NCI-H446 treated with DMSO at 0.1 percent for 48 hours (cell line): ENCODE measurements at places on chromosomes 6 and 20.
A peak's percentile ranks its signal among the peaks of the same experiment; 100 is the strongest.

GRCh38 chr20:49945701-49946477 is 9.7 kb downstream of the RNF114 start:
- DNase-seq: no peak

DNA sequence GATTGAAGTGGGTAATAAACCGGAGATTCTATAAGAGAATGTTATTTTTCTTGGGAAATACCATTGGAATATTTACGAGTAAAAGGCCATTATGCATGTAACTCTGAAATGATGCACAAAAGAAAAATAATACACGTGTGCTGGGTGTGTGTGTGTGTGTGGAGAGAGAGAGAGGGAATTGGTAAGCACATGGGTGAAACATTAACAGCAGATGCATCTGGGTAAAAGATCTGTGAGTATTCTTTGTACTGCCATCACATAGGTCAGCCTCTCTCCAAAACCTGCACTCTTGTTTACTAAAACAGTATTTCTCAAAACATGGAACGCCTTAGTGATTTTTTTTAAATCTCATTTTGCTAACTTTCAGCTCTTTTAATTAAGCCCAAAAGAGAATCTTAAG is 28.9 kb downstream of the EYA2 start:
- no peak for DNase-seq

- DNase-seq: no peak
These were observed 114.3 kb upstream of the PLEKHG1 start for GRCh38 chr6:150485161-150485958.

DNA sequence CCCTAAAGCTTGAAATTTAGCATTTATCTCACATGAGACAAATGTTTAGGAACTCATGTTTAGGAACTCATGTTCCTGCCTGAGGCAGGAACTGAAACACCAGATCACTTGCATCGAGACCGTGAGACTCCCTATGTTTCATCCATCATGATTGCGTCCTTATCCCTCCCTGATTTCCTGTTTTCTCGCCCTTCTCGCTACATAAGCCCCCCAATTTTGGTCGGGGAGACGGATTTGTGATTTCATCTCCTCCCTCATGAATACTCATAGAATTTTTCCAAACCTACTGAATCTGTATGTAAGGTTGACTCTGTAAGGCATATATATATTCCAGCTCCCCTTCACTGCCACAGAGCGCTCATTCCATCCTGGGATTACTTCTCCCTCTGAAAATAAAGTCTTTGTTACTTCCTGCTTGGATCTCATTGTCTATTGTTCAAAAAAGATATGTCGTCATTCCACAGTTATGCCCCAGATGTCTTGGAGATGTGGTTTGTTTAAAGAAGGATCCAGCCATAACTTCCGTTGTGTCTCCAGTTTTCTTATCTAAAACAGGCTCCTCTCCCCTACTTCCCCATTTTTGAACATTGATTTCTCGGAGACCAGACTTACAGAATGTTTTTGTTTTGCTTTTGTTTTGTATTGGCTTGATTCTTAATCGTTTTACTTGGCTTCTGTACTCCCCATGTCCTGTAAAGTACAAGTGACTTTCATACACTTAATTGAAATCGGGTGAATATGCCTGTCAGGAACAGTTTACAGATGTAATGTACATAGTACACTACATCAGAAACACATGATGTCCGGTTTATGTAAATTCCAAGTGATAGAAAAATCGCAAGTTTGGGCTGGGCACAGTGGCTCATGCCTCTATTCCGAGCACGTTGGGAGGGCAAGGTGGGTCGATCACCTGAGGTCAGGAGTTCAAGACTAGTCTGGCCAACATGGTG is 118.7 kb downstream of the HFE start:
- DNase-seq: peak; percentile 36

- no peak for DNase-seq
These were observed 340 bp upstream of the VARS2 start for GRCh38 chr6:30913721-30914075.

DNA sequence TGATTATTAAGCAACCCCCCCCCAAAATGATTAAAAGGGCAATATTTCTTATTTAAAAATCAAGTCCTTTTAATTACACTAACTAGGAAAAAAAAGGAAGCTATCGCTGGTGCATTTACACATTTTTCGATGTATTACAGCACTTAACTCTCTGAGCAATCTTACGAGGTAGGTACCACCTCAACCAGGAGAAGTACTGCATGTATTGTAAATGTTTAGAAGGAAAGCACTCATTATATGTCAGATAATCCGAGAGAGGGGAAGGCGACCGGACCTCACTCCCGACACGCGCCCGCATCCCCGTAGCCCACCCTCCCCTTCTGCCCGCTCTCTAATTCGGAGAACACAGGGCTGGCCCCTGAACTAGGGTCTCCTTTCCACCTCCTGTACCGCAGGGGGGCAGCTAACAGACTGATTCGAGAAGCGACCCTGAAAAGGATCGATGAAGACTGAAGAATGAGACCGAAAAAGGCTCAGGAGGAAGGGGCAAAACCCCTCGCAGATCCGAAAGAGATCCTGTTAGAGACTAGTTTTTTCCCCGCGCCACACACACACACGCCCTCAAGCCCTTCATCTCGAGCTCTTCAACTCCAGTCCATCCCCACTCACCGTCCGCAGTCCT is 337 bp downstream of the ESF1 start:
- no peak for DNase-seq

DNA sequence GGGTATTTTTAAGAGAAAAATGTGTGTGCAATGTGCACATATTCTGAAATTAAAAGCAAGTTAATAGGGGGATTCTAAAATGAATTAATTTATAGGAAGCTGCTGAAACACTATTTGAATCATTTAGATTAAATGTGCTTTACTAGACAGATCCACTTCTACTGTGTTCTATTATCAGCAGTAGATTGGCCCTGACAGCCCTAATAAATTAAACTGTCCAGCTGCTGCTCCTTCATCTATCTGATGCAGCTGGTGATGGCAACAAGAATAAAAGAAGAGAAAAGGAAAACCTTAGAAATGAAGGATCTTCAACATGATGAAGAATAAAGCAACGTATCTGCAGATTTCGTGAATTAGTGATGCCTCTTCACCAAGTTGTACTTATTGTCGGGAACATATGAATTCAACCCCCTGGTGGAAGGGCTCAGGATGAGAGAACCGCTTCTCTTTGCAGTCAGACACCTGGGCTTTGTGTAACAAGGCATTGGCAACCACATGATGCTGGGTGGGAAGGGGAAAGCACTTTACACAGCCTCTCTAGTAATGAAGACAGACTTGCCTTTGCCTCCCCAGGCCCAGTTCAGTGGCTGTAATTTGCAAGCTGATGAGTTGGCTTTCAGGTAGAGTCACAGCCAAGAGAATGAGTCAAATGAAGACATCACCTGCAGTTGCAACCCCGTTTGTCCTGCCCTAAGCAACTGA is 94.4 kb downstream of the LAMP5 start:
- DNase-seq: no peak

- no peak for DNase-seq
These were observed 21.8 kb upstream of the BTBD3 start for GRCh38 chr20:11895861-11896387.

- no peak for DNase-seq
These were observed 18.3 kb downstream of the RAET1L start for GRCh38 chr6:150006961-150007464.

DNA sequence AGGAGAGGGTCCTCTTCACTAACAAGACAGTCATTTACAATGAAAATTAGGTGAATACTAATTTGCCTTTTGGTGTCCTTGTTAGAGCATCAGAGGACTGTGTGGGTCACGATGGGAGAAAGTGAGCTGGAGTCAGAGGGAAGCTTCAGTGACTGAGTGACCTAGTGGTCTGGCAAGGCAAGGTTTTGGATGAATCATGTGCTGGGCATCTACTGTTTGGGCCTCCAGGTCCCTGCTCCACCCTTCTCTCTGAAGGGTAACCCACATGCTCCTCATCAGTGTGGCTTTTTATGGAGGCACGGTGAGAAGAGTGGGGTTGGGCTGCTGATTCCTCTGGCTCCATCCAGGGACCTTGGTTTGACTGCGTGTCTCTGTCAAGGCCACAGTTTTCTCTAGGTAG is 60.5 kb upstream of the EXOC2 start:
- DNase-seq: no peak

GRCh38 chr6:4066029-4066755 is 12.7 kb downstream of the FAM217A start:
- DNase-seq: no peak

GRCh38 chr6:63440057-63440456 is 120.3 kb upstream of the LGSN start:
- no peak for DNase-seq

DNA sequence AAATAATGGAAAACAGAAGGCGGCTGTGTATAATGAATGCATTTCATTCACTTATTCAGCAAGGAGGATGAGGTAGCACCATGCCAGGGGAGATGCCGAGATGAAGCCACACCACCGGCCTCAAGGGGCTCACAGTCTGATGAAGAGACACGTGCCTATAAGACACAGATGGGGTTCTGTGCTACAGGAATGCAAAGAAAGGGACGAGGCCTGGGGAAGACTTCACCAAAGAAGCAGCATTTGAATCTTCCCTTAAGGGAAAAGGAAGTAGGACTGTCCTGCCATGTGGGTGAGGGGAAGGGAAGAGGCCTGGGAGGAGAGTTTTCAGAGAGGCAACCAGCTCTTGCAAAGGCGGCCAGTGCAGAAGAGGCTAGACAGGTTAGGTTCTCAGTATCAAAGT is 98.9 kb downstream of the PSMG4 start:
- DNase-seq: no peak

DNA sequence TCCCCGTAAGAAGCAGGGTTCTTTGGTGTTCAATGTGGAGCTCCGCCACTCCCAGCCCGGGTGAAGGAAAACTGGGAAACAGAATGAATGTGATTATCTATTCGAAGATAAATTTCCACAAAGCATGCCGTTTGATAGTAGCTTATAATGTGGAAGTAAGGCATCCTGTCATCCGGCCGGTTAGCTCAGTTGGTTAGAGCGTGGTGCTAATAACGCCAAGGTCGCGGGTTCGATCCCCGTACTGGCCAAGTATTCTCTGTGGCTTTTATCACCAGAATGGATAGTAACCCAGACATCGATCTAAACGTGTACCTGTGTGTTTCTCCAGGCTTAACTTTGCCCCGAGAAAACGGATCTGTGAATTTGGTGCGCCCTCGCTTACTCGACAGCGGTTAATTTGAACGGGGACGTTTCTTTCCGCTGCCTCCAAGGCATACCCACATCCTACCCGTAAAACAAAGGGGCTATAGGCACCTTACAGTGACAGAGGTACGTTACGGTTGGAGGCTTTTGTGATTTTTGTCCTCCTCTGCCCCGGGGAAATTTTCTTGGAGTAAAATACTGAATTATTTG is 215.2 kb upstream of the ZNF184 start:
- DNase-seq: peak; percentile 92

- DNase-seq: no peak
These were observed 176.1 kb downstream of the EPHA7 start for GRCh38 chr6:93243231-93243778.

DNA sequence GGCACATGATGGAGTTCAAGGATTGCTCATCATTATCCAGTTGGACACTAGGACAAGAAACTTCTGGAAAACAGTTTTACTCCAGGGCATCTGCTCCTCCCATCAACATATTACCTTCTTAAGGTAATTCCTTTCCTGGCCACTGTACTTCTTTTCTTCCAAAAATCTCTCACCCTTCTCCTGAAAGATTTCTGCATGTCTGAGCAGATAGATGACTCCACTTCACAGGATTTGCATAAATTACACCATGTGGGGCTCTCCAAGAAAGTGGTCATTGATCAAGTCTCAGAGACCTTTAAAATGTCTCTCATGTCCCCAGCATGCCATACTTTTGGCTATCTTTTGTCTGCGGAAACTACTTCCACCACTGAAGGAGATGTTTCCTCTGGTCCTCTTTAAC is 103.2 kb upstream of the TNFAIP3 start:
- DNase-seq: no peak

DNA sequence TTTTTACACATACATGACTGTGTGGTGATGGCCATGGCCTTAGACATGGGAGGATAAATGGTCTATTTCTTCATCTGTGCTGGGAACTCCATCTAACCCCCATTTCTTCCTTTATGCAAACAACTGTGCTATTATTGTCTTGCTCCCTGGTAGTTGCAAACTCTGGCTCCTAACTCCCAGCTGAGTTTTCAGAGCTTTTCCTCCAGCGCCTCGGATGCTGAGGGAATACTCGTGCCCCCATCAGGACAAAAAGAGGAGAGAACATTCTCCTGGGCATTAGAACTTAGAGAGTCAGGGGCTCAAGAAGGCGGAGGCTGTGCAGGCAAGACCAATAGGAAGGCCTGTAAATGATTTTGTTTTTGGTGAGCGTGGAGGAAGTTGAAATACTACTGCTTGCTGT is 2.1 kb downstream of the DAAM2 start:
- DNase-seq: no peak

DNA sequence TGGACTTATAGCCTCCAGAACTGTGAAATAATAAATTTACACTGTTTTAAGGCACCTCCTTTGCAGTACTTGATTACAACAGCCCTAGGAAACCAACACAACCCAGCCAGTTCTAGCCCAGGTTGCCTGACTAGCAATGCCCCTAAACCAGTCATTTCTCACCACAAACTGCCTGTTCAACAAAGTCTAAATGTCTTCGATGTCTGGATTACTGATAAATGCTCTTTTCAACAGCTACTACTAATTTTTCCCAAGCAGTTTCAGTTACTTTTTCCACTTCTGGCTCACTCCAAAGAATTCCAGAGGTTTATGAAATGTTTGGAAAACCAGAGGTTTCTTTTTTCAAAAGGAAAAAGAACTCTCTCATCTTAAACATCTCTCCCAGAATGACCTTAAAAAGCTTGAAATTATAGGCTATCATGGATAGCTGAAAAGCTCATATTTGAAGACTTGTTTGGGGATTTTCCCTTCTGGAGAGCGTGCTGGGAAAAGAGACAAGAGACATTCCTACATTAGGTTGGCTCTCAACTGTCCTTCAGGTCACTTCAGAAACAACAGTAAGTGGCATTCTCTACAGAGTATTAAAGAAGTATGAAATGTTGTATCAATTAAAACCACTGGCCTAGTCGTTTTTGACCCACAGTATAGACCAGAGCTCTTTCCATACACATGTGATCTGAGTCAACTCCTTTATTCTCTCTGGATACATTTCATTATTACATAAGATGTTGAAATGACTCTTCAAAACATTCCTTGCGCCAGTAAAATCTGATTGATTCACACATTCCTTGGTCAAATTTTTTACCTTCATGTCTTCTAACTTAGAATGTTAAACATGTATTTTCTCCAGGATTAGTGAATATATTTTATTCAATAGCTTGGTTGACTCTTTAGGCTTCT is 265.9 kb downstream of the COL12A1 start:
- DNase-seq: no peak

GRCh38 chr6:132261354-132261753 is 139.9 kb downstream of the MOXD1 start:
- no peak for DNase-seq

DNA sequence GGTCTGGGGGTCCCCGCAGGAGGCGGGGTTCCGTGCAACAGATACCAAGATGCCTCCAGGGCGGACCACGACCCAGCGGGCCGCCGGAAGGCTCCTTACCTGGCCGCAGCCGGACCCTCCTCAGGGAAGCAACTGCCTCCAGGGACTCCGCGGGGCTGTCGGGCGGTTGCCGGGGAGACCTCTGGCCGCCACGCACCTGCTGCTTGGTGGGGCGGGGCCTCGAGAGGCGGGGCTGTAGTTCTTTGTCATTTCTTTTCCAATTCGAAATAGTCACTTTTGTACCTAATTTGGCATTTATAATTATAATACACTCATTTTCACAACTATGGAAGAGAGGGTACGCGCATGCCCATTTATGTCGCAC is 647 bp downstream of the AK9 start:
- no peak for DNase-seq

- no peak for DNase-seq
These were observed 723.6 kb downstream of the UTRN start for GRCh38 chr6:145008715-145009114.

GRCh38 chr6:39574991-39575390 is 150.2 kb downstream of the KIF6 start:
- DNase-seq: no peak
